Retina (tissue), 1 donor: ENCODE measurements at places on chromosomes 7 and 10.

- no peak for DNase-seq
These were observed 49.0 kb downstream of the HTRA1 start for GRCh38 chr10:122510326-122510725.

- no peak for DNase-seq
These were observed at the start of gene ASB4 for GRCh38 chr7:95485391-95486123. Gene ASB4, plus strand, starts transcription at chr7:95485943. Its CDS starts 29 bp downstream, at chr7:95485972.

DNA sequence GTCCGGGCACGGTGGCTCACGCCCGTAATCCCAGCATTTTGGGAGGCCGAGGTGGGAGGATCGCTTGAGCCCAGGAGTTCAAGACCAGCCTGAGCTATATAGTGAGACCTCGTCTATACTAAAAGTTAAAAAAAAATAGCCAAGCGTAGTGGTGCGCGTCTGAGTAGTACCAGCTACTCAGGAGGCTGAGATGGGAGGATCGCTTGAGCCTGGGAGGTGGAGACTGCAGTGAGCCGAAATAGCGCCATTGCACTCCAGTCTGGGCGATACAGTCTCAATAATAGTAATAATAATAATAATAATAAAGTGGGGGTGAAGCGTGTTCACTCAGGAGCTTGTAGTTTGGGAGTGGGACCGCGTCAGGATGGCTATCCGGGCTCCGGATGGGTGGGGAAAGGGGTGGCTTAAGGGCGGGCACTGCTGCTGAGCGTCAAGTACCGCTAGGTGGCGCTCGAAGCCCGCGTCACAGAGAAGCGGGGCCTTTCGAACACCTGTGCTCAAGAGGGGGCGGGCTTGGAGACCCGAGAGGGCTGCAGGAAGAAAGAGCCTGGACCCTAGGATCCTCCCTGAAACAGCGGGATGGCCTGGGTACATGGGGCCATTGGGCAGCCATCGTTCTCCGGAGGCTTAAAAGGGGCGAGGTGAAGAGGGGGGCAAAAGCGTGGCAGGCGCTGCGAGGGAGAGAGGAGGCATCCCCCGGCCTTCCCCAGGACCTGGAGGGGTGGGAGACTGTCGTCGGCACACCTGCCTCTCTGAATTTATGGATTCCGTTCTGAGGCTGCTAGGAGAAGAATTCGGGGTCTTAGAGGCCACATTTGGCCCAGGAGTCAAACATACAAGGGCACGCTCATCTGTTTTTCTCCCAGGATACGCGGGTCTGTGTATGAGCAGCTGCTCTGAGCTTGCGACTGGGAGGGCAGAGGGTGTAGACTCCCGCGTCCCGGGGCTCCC lies 14.5 kb downstream of the LBX1 start:
- DNase-seq, result peak; percentile 85

DNA sequence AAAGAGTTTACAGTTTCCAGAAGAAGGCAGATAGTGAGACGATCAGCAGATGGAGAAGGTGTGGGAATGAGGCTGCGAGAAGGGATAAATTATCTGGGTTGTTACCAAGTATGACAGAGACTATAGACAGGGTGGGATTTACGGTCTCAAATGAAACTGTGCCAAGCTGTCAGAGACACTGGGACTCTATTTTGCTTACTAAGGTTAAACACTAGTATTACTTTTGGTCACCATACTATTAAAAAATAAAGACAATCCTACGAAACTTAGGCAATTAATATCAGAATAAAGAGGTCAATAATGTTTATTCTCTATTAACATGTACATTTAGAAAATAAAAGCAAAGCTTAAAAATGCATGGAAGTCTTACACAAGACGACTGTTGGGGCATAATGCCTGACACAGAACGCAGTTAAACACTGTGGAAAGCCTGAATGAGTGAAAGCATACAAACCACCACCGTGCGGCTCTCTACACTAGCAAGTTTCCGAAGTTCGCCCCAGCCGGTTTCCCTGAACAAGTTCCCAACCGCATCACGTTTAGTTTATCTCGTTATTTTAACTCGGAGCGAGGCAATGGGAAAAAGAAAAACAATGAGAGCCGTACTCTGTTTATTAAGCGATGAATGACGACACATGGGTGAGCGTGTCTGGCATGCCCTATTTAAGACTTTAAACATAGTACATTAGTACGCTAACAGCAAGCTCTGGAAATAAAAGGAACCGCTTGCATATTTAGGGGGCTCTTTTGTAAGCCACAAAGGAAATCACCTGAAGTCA lies 909 bp upstream of the CC2D2B start:
- DNase-seq, result no peak

DNA sequence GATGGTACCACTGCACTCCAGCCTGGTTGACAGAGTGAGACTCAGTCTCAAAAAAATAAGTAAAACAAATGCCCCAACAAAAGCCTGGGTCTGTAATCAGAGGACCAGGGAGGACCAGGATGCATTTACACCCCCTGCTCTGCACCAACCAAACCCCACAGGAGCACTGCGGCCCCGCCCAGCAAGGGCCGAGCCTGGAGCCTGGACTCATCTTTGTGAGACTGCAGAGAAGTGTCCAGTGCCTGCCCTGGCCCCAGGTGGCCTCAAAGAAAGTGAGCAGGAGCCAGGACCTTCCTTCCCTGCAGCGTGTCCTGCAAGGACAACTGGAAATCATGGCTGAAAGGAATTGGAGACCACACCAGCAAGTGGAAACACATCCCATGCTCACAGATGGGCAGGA lies 31.6 kb downstream of the KNDC1 start:
- no peak for DNase-seq

- no peak for DNase-seq
These were observed 60.8 kb upstream of the HECTD2 start for GRCh38 chr10:91349381-91349780.
